Astrocyte (in vitro differentiated cells and primary cell): ENCODE measurements at places on chromosomes 3 and 15.
A peak's percentile ranks its signal among the peaks of the same experiment; 100 is the strongest.

GRCh38 chr15:71469413-71469812 is 340.9 kb upstream of the NR2E3 start:
- H3K27ac ChIP-seq, result no peak overlapping the region
- H3K27me3 ChIP-seq, result no peaks in the 10 kb centered on the region
- H3K4me1 ChIP-seq, result peaks cover 3% of the 10 kb centered on the region
- H3K4me3 ChIP-seq, result no peak overlapping the region
- no peak for DNase-seq

DNA sequence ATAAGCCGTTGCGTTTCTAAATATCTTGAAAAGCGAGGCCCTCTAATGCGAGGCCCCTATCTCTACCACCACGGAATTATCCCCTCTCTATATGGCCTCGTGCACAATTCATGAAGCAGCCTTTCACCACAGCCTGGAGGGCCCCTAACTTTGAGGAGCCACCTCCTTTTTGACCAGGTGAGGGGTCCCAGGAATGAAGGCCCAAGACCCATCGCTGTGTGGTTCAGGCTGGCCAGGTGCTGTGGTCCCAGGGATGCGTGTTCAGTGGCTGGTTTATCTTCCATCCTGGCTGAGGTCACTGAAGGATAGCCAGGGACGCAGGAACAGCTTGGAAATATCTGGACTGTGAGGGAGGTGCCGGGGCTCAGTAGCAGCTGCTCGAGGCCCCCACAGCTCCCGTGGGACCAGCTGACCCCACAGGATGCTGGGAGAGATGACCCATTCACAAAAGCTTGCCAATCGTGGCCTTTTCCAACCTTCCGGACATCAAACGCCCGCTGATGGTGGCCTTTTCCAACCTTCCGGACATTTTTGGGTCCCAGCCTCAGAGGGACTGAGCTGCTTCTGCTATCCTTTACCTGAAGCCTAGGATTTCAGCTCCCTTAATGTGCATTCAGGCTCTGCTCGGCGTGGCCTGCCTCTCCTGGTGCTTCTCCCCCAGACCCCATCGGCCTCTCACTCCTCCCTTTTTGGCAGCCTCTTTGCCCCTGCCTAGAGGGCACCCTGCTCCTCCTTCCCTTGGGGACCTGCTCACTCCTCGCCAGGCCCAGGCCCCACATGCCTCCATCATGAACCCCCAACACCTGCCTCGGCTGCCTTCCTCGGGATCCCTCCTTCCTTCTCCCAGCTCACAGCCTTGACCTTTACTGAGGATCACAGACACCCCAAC is 140.9 kb downstream of the CHSY1 start:
- no peak overlapping the region for H3K27ac ChIP-seq
- DNase-seq, result no peak
- H3K36me3 ChIP-seq, result no peaks in the 10 kb centered on the region
- H3K27me3 ChIP-seq, result no peaks in the 10 kb centered on the region

DNA sequence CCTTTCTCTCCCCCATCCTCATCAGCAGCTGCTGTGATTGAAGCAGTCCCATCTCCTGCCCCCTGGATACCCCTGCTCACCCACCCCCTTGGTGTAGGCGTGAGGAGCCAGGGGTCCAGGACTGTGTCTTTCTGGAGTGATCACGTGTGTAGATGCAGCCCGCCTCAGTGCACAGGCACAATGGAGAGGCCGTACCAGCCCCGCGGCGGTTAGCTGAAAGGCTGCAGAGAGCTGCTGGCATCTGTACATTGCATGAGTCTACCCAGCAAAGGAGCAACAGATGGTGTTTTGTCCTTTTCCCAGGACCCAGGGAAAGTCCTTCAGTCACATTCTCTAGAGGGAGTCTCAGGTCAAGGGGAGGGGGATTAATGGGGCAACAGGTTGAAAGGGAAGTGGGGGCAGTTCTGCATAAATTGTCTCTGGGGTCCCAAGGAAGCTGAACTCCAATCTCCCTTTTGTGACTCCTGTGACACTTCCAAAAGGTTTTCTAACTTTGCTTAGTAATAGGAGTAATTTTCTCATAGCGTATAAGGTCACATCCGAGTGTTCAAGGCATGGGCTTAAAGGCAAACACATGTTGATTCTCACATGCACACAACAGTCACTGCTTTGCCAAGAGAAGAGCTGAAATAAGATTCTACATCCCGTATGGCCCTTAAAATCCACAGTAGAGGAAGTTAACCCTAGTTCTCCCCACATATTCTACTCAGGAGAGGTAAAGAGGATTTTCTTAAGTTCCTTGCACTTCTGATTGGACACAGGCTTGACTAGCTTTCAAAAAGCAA is 7.1 kb downstream of the CSPG5 start:
- no peak for DNase-seq
- no peaks in the 10 kb centered on the region for H3K36me3 ChIP-seq
- no peak overlapping the region for H3K27ac ChIP-seq
- peaks cover 23% of the 10 kb centered on the region for H3K27me3 ChIP-seq
- no peaks in the 10 kb centered on the region for H3K4me1 ChIP-seq

DNA sequence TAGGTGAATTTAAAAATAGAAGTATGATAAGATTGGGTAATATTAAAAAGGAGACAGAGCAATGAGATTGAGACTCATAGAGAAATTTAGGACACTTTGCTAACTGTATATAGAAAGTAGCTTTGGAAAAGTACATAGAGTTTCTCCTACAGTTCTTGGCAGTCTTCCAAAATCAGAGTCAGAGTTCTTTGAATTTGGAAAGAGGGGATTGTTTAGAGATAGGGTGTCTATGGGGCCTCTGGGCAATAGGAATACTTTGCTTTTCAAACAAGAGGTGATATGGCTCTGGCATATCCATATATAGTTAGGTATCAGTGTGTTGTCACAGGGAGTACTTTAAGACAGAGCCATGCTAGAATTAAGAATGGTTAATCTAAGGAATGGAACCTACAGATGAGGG is 477.1 kb upstream of the KCNMB2 start:
- no peaks in the 10 kb centered on the region for H3K27me3 ChIP-seq
- DNase-seq, result no peak
- H3K4me3 ChIP-seq, result no peak overlapping the region
- H3K27ac ChIP-seq, result no peak overlapping the region

GRCh38 chr3:48463703-48464102 is 17.2 kb downstream of the ATRIP start:
- no peak for DNase-seq
- H3K4me1 ChIP-seq, result peaks cover 26% of the 10 kb centered on the region
- no peak overlapping the region for H3K4me3 ChIP-seq

GRCh38 chr15:85759376-85759775 is 35.3 kb downstream of the KLHL25 start:
- no peak for DNase-seq
- H3K36me3 ChIP-seq, result no peaks in the 10 kb centered on the region
- no peaks in the 10 kb centered on the region for H3K27me3 ChIP-seq
- H3K4me1 ChIP-seq, result peaks cover 26% of the 10 kb centered on the region
- no peak overlapping the region for H3K27ac ChIP-seq

DNA sequence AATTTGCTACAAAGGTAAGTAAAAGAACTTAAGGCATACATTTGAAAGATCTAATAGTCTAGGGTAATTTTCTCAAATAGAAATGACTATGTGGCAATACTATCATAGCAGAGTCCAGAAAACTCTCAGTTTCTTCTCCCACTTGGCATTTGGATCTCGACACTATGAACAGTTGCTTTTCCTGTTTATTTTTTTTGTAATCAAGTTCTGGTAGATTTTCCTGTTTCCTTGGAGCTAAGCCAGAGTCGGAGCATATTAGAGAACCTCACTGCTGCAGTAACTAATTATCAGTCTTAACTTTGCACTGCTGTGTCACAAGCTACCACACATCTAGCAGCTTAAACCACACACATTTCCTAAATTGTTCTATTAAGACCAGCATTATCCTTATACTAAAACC is 44.9 kb upstream of the ZNF385D start:
- no peak for DNase-seq
- no peaks in the 10 kb centered on the region for H3K27me3 ChIP-seq
- no peaks in the 10 kb centered on the region for H3K36me3 ChIP-seq
- H3K4me1 ChIP-seq, result no peaks in the 10 kb centered on the region
- H3K4me3 ChIP-seq, result no peak overlapping the region

DNA sequence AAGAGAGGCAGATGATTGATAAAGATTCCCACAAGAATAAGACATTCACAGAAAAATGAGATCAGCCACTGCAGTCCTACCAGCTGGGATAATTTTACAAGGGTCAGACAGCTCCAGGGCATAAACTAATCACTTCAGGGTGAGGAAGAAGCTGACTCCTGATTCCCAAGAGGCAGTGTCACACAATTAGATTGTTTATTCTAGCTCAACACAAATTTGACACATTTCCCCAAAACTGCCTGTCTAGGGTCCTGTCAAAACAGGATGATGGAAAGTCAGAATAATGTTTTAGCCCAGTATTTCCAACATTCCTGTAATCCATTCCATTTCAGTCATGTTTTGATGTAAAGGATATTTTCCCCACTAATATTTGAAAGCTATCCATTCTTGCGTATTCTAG is 110.8 kb downstream of the TNIK start:
- peaks cover 34% of the 10 kb centered on the region for H3K4me1 ChIP-seq
- H3K27me3 ChIP-seq, result peaks cover 3% of the 10 kb centered on the region
- no peak overlapping the region for H3K27ac ChIP-seq
- no peak overlapping the region for H3K4me3 ChIP-seq

DNA sequence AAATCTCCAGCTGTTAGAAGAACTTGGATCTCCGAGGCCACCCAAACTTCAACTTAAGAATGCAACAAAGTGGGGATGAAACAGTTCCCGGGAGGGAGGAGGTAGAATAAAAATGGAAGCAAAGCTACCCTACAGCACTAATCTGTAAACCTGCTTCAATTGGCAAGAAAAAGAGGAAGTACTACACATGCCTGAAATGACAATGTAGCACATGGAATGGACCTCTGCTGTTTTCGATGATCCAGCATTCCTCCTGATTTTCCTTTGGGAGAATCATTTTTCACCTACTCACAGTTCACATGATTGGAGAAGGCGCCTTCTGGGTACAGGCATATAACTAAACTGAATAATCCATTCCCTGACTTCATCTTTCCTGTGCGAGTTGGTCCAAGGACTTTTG is 1081.5 kb downstream of the FHIT start:
- no peak for DNase-seq
- no peaks in the 10 kb centered on the region for H3K4me1 ChIP-seq
- no peaks in the 10 kb centered on the region for H3K27me3 ChIP-seq
- H3K4me3 ChIP-seq, result no peak overlapping the region
- H3K27ac ChIP-seq, result no peak overlapping the region

GRCh38 chr3:188309437-188310269 is 155.7 kb downstream of the LPP start:
- no peaks in the 10 kb centered on the region for H3K4me1 ChIP-seq
- no peak for DNase-seq
- H3K27me3 ChIP-seq, result no peaks in the 10 kb centered on the region
- no peak overlapping the region for H3K27ac ChIP-seq
- H3K36me3 ChIP-seq, result no peaks in the 10 kb centered on the region

GRCh38 chr3:125072301-125072700 is 16.5 kb upstream of the HEG1 start:
- peak; percentile 67 for DNase-seq
- no peaks in the 10 kb centered on the region for H3K27me3 ChIP-seq
- no peaks in the 10 kb centered on the region for H3K4me1 ChIP-seq
- H3K4me3 ChIP-seq, result no peak overlapping the region

DNA sequence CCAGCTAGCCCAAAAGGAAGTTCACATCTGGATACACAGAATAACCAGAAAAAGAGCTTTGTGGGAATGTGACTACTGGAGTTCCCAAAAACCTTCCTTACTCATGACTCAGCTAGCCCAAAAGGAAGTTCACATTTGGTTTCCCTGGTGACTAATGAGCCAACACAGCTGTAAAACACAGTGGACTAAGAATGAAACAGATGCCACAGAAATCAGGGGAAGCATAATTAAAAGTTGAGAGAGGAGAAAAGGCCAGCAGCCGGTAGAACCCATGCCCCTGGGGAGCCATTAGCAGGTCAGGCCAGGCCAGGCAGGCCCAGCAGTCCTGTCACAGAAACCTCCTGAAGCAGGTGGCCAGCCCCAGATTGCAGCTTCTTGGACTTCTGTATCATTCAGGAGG is 130.3 kb downstream of the GHSR start:
- peak; percentile 96 for DNase-seq
- peaks cover 46% of the 10 kb centered on the region for H3K36me3 ChIP-seq
- peak overlapping the region; percentile 95 for H3K27ac ChIP-seq
- no peaks in the 10 kb centered on the region for H3K27me3 ChIP-seq
- peak overlapping the region; percentile 19 for H3K4me3 ChIP-seq
- peaks cover 36% of the 10 kb centered on the region for H3K4me1 ChIP-seq

DNA sequence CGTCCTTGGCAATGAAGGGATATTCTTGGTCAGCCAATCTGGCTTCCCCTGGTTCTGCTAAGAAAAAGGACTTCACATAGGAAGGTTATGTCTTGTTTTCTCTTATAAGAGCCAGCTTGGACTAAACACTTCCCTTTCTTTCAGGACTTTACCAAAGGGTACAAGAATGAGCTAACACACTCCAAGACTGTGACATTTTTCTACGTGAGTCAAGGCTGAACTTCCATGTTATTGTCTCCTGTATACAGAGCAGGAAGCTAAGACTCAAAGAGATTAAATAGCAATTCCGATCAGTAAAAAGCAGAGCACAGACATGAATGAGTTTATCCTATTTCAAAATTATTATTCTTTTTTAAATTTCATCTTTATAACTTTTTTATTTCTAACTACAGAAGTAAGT is 63.3 kb upstream of the STT3B start:
- H3K4me3 ChIP-seq, result no peak overlapping the region
- H3K4me1 ChIP-seq, result no peaks in the 10 kb centered on the region
- no peak for DNase-seq

- H3K4me1 ChIP-seq, result peaks cover 15% of the 10 kb centered on the region
- H3K27ac ChIP-seq, result no peak overlapping the region
- no peak for DNase-seq
- H3K4me3 ChIP-seq, result no peak overlapping the region
- no peaks in the 10 kb centered on the region for H3K27me3 ChIP-seq
Measured at GRCh38 chr15:91862891-91863504, 9.5 kb downstream of the SLCO3A1 start.

- peak; percentile 40 for DNase-seq
- H3K4me1 ChIP-seq, result no peaks in the 10 kb centered on the region
- H3K27me3 ChIP-seq, result no peaks in the 10 kb centered on the region
- H3K27ac ChIP-seq, result no peak overlapping the region
- no peaks in the 10 kb centered on the region for H3K36me3 ChIP-seq
- no peak overlapping the region for H3K4me3 ChIP-seq
Measured at GRCh38 chr3:94115482-94115881, 52.6 kb downstream of the NSUN3 start.

DNA sequence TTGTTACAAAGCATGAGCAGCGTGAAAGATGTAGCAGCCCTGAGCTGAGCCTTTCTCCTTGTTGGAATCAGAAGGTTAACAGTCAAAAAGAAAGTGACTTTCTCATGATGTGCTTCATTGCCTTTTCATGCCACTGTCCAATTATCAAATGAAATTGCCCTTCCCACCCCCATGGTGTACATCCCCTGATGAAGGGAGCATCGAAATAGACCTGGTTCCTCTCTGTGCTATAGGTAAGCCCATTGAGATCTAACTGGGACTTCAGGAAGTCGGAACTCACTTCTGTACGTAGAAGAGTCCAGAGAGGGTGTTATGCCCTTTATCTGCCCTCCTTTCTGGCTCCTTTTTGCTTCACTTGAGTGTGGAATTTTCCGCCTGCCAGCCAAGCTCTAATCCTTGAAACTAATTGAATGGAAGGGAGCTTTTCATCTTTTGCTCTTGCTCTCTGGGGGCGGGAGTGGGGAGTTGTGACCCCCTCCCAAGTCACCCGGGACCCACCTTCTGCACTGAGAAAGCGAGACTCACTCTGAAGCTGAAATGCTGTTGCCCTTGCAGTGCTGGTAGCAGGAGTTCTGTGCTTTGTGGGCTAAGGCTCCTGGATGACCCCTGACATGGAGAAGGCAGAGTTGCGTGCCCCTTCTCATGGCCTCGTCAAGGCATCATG is 20.9 kb downstream of the ABHD6 start:
- H3K4me1 ChIP-seq, result peaks cover 13% of the 10 kb centered on the region
- no peak overlapping the region for H3K4me3 ChIP-seq
- no peak for DNase-seq
- H3K27ac ChIP-seq, result no peak overlapping the region
- H3K36me3 ChIP-seq, result no peaks in the 10 kb centered on the region
